Left renal pelvis (tissue), 4 donors: ENCODE measurements at places on chromosomes 3 and 15. TPM values are rescaled to one million over a fixed set of nuclear protein-coding genes. Genes with fewer than 3 reads are reported as not detected.

- DNase-seq = no peak
Observed at GRCh38 chr3:24608701-24609390, 114.2 kb upstream of the THRB start.

- DNase-seq = no peak
Observed at GRCh38 chr3:182139627-182140357, 428.1 kb downstream of the SOX2 start.

DNA sequence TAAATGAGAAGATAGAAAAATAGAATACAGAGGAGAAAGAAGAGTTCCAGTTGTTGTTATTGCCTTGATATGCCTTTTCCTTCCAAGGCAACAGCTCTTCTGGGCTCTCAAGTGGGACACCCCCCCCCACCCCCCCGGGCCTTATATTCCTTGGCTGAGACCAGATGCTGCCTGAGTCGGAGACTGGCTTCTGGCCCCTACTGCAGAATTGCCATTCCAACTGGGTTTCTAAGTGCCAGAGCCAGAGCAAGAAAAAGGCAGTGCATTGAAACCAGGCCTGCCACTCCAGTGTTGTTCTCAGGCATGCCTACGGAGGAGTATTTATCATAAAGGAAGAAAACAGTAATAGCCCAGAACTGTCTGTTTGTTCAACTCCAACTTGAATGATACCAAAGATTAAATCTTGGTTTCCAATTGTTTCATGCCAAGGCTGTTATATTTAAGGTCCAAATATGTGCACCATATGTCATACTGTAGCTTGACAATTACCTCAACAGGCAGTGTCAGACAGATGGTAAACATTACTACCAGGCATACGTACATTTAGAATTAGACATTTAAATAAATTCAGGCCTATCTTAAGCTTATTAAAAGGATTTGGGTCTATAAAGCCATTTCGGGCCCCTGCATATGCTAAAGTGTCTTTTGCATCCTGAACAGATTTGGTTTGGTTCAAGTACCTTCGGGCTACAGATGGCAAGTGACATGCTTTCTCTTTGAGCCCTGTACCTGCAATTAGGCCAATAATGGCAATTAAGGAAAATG lies 209.9 kb upstream of the SEMA6D start:
- no peak for DNase-seq

TMEM266 gene
- polyA plus RNA-seq = 10.7 TPM

DNA sequence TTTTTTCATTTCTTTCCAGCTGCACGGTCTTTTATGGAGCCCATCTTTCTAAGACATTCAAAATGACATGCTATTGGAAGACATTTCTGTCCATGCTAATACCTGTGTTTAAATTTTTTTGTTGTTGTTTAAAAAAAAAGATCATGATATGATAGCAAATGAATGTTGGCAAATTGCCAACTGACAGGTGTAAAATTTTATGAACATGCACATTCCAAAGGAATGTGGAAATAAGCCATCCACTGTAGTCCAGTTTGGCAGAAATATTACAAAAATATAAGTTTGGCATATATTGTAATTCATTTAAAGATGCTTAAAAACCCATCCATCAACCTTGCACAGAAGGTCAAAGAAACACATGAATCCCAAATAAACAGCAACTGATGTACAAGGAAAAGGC lies 75.6 kb upstream of the WNT5A start:
- no peak for DNase-seq
